ENCODE measurements at places on chromosomes 2 and 18.

DNA sequence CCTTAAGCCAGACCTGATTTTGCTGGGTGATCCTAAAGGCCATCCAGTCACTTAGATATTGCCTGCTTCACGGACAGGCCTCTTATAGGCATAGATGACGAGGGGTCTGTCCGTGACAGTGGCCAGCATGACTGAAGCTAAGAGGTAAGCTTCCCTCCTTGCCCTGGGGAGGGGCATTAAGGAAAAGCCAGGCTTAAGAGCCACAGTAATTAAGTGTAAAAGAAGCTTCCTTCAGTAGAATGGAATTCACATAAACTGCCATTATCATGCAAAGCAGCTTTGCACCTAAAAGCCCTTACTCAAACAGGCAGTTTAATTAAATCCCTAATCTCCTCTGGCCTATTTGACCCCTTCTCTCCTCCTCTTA is 99.4 kb upstream of the PKDCC start:
- DNase-seq, result no peak

DNA sequence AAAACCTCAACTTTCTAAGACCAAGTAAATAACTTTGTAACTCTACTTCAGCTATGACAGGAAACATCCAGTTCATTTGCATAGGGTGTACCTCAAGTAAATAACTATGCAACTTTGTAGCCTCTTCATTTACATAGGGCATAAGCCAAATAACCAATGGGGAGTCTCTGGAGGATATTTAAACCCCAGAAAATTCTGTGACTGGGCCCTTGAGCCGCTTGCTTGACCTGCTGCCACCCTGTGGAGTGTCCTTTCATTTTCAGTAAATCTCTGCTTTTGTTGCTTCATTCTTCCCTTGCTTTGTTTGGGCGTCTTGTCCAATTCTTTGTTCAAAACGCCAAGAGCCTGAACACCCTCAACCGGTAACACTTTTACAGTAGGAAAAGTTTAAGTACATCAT is 1112.7 kb upstream of the NRXN1 start:
- DNase-seq, result no peak

DNA sequence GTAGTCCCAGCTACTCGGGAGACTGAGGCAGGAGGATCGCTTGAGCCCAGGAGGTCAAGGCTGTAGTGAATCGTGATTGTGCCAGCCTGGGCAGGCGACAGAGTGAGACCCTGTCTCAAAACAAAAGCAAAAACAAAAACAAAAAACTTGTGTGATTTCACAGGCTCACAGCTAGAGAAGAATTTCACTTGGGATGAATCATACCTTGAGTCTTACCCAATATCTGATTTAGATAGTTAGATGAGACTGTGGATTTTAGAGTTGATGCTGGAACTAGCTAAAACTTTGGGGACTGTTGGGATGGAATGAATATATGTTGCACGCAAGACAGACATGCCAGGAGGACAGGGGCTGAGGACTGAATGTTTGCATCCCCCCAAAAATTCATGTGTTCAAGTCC is 4.4 kb downstream of the ANKRD29 start:
- no peak for DNase-seq

GRCh38 chr2:128404709-128405466 is 86.2 kb upstream of the HS6ST1 start:
- no peak for DNase-seq

DNA sequence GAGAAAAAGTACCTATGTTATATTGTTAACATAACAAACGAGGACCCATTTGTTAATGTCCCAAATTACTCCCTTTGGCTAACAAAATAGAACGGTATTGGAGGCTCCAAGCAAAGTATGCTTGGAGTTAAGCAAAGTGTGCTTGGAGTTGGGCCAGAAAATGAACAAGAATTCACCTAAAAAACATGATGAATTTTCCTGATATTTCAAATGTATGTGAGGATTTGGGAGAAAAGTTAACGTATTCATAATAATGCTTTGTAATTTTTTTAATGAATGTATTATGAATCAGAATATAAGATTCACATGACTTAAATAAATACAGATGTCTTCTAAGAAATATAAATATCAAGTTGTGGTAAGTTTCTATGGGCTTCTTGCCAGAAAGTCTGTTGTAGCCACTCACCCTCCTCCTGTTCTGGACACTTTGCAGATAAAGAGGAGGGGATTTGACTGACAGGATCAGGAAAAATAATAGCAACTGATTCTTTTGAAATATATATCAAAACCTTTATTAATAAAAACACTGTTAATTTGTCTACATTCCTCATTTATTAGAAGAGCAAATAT is 423.7 kb upstream of the MMADHC start:
- DNase-seq, result no peak

GRCh38 chr18:3998698-3999333 is 456.3 kb downstream of the DLGAP1 start:
- DNase-seq, result peak; percentile 75

GRCh38 chr2:21037671-21038108 is 6.2 kb downstream of the APOB start:
- no peak for DNase-seq

- DNase-seq, result peak; percentile 7
These were observed 53.4 kb upstream of the SETBP1 start for GRCh38 chr18:44627280-44627679.

- peak; percentile 55 for DNase-seq
These were observed 23.0 kb downstream of the INPP5D start for GRCh38 chr2:233082931-233083755.

GRCh38 chr2:201203916-201204654 is 21.1 kb downstream of the CASP10 start:
- no peak for DNase-seq

Measured in common myeloid progenitor, CD34-positive (primary cell).